ENCODE measurements at places on chromosomes 11 and 22.
A peak's percentile ranks its signal among the peaks of the same experiment; 100 is the strongest.

DNA sequence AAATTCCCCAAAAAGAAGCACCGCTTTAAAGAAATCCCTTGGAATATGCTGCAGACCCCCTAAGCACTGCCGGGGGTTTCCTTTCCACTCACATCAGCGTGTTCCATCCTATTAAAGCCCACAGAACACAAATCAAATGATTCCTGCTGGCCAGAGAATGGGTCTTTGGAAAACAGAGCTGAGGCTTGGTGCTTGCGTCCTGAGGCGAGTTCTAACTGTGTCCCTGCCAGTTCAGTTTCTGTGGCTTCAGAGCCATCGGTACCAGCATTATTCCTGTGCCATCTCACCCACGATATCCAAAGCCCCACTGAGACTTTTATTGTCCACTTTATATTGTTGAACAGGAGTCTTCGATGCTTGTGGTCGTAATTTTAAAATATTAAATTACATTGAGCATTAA is 142.0 kb upstream of the SYT13 start:
- no peak for DNase-seq

DNA sequence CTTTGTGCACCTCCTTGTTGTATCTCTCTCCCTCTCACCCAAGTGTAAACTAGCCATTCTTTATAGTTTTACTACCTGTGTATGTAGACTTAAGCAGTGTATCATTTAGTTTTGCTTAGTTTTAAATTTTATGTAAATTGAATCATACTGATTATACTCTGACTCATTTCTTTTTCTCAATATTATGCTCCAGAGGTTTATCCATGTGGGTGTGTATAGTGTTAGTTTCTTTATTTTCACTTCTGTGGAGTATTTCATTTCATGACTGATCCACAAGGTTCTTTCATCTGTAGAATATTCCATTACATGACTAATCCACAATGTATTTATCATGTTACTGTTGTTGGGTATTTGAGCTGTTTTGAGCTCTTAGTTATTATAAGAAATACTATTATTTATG is 62.0 kb downstream of the CCDC34 start:
- DNase-seq, result no peak

- DNase-seq, result no peak
Measured at GRCh38 chr11:132125988-132126871, 755.8 kb downstream of the NTM start.

GRCh38 chr11:17855531-17856290 is 121.1 kb downstream of the KCNC1 start:
- DNase-seq, result no peak

- DNase-seq, result peak; percentile 32
Measured at GRCh38 chr11:68855205-68855981, 13.7 kb upstream of the CPT1A start.

- no peak for DNase-seq
Measured at GRCh38 chr11:69700278-69701140, 3.3 kb downstream of the FGF19 start.

- DNase-seq, result no peak
Measured at GRCh38 chr11:62217191-62217748, 8.8 kb downstream of the SCGB2A1 start.

GRCh38 chr22:34946339-34946985 is 119.5 kb upstream of the ISX start:
- DNase-seq, result no peak

GRCh38 chr11:47617417-47617809 is 23.2 kb upstream of the C1QTNF4 start:
- DNase-seq, result no peak

GRCh38 chr11:80698637-80699036 is 1257.8 kb upstream of the TENM4 start:
- DNase-seq, result no peak

DNA sequence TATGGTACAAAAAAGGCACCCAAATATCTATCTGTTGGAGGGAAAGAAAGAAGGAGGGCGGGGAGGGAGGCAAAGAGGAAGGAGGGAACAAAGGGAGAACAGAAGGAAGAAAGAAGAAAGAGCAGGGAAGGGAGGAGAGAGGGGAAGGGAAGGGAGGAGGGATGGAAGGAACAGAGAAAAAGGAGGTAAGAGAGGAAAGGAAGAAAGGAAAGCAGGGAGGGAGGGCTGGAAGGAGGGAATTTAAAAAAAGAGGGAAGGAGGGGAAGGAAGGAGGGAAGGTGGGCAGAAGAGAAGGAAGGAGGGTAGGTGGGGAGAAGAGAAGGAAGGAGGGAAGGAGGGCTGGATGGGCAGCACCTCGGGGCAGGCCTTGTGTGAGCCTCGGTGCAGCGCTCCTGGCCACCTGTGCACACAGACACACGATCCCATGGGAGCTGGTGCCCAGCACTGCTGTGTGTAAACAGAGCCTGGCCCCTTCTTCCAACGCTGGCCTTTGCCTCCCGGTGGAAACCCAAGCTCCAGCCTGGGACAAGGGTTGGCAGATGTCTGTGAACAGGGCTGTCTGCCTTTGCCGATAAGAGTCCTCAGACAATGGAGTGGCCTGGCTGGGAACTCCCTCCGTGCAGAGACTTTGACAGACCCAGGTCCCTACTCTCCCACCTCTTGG is 23.2 kb downstream of the SMIM38 start:
- no peak for DNase-seq
